ENCODE measurements at places on chromosomes 12 and 14.
A peak's percentile ranks its signal among the peaks of the same experiment; 100 is the strongest.

GRCh38 chr14:76756371-76756750 lies 4.9 kb upstream of the VASH1 start:
- DNase-seq, result no peak

GRCh38 chr14:104510794-104511611 lies 68.6 kb upstream of the C14orf180 start:
- DNase-seq, result no peak

DNA sequence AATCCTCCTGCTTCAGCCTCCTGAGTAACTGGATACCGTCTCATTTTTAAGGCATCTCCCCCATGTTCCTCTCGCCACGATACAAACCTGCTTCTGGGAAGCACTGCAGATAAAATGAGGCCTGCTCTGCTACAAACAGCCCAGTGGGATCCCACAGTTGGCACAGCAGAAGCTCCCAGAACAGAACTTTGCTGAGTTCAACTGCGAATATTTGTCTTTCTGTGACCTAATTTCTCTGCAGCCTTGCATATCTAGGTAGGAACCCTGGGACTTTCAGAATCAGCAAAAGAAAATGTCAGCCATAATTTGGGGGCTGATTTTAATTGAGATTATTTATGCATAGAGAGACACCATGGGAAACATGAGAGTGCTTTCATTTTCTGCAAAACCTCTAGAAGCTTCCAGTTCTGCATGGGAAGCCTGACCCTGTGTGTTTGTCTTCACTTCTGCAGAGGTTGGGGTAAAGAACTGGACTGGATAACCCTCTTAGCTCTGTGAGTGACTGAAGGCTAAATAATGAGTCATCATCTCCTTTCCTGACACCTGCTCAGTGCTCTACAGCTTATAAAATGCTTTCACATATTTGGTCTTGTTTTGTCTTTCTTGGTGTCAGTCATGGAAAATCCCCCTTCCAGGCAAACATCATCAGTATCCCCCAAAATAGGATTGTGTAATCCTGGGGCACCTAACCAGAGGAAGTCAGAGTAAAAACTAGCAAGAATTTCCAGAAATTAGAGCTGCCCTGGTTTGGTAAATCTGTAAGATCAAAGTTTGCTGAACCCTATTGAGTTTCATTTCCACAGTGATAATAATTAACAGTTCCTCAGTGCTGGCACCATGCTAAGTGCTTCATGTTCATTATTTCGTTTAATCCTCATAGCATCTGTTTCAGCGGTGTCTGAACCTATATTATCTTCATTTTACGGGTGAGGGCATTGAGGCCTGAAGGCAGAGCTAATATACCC lies 185.8 kb downstream of the SLC15A4 start:
- DNase-seq, result no peak

GRCh38 chr12:94260717-94261116 lies 112.3 kb downstream of the PLXNC1 start:
- no peak for DNase-seq

DNA sequence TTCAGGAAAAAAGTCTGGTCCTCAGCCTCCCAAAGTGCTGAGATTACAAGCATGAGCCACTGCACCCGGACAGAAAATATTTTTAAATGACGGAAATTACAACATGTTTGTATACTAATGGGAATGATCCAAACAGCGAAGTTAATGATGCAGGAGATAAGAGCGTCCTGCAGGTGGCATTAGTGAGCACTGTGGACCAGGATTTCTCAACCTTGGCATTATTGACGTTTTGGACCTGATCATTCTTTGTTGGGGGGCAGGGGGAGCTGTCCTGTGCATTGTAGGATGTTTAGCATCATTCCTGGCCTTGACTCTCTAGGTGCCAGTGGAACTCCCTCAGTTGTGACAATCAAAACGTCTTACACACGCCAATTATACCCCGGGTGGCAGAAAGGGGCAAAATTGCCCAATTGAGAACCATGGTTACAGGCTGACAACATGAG lies 34.1 kb downstream of the SCFD1 start:
- no peak for DNase-seq

- no peak for DNase-seq
Observed at GRCh38 chr12:10705655-10706054, 17.5 kb downstream of the YBX3 start.

DNA sequence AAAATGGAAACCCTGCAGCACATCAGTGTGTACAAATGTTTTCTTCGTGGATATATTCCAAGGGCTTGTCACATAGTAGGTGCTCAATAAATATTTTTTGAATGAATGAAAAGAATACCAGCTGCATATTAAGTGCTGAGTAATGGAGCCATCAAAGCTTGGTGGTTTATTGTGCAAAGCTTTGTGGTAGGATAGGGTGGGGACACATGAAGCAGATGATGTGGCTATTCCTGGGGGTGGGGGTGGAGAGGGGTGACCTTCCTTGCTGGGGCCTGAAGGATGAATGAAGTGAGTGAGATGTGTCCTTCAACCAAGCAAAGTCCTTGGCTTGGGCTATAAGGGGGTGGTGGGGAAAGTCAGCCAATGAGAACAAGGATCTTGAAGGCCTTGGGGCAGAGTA lies 4.3 kb upstream of the KRT81 start:
- no peak for DNase-seq

GRCh38 chr14:92793709-92794546 lies at the start of gene GOLGA5:
GOLGA5 (plus strand) TSS chr14:92794305; CDS start chr14:92797438, 3,133 bp downstream.
- DNase-seq, result peak; percentile 89

DNA sequence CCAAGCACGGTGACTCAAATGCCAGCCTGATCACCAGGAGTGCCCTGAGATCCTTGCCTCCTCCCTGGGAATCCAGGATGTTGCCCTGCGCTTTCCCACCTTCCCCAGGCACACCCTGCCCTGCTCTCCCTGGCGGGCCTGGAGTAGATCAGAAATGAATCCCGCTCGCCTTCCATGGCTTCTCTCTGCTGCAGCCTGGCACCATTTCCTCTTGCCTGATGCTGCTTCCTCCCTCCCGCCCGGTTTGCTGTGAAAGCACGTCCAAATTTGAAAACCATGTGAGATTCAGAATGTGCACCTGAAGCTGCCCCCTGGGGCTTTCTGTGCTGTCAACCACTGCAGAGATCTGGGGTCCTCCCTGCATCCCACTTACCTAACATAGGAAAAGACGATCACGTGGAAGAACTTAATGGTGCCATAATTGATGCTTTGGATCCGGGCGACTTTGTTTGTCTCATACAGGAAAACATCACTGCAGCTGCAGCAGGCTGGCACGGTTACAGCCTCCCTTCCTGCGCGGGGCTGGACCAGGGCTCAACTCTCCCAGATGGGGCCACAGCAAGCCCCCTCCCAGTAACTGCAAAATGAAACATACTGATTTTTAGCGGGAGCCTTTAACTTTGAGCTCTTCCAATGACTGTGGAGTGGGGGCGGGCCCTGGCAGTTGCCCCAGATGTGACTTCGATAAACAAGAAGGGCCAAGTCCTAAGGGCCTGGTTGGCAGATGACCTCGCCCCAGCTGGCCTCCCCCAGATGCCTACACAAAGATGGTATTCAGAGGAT lies 24.9 kb upstream of the C12orf76 start:
- DNase-seq, result no peak

DNA sequence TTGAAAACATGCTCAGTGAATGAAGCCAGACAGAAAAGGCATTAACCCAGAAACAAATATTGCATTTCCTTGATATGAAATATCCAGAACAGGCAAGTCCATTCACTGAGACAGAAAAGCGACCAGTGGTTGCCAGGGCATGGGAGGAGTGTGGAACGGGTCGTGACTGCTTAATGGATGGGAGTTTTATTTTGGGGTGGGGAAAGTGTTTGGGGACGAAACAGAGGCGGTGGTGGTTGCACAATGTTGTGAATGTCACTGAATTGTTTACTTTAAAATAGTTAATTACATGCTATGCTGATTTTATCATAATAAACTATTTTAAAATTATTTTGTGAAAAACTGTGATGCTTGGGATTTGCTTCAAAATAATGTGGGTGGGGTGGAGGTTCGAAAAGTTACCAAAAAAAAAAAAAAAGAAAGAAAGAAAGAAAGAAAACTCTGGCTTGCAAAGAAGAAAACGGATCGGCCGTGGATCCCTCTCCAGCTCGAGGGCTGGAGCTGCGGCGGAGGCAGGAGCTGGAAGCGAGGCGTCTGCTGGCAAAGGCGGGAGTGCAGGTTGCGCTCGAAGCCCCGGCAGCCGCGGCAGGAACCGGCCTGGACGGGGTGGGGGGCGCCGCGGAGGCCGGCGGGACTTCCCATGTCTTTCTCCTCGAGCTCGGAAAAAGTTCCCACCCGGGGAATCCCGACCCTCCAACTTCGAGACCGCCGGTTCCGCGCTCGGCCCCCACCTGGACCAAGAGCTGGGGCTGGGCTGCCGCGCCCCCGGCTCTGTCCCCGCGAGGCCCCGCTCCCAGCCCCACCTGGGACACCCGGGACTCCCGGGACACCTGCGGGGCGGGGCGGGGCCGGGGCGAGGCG lies 524 bp upstream of the P2RX2 start:
- no peak for DNase-seq

DNA sequence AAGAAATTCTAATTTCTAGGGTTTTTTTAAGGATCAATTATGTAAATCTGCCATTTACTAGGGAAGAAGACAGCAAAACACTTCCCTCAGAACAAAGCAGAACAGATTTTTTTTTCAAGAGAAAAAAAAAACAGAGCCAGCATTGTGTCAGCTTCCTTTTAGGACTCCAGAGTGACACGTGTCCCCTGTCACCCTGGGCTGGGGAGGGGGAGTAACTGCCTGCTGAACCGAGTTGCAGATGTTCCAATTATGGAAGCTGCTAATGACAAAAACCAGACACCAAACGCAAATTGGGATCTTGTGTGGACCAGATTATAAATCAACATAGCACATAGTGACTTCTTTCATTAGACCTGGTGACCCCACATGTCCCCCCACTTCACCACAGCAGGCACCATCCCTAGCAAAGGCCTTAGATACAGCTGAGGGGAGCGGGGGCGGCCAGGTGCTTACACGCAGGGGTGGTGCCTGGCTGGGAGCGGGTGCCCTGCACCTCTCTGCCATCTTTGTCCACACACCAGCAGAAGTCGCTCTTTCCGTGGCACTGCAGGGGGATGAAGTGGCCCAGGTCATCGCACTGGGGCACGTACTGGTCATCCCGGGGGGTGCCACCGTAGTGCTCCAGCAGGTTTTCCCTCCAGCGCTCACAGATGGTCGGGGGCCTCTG lies 25.4 kb downstream of the RTRAF start:
- DNase-seq, result no peak

GRCh38 chr12:73413051-73413450 lies 1124.6 kb upstream of the ATXN7L3B start:
- no peak for DNase-seq

GRCh38 chr12:106747973-106748436 lies 26.5 kb upstream of the RIC8B start:
- no peak for DNase-seq

DNA sequence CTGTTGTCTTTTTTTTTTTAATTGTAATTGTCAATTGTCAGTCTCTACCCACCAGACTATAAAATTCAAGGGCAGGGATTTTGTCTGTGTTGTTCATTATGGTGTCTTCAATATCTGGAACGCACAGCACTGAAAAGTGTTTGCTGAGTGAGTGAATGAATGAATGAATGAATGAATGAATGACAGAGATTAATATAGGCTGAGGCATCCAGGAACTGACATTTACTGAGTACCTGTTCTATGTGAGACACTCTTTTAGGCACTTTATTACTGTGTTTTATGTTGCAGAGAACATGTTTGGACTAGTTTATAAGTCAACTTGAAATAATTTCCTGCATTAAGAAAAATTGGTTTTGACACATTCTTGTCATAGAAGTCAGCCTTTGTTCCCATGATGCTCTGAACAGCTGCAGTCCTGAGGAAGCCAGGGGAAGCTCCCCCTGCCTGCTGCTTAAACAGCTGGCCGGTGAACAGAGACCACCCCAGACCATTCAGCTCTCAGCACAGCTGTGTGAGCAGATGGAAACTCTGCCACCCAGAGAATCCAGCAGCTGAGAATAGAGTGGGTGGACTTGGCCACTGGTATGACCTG lies 160.7 kb upstream of the CCND2 start:
- no peak for DNase-seq

GRCh38 chr12:1807087-1807860 lies 13.1 kb upstream of the LRTM2 start:
- DNase-seq, result no peak

- no peak for DNase-seq
Observed at GRCh38 chr12:69906411-69907216, 81.6 kb downstream of the MYRFL start.

DNA sequence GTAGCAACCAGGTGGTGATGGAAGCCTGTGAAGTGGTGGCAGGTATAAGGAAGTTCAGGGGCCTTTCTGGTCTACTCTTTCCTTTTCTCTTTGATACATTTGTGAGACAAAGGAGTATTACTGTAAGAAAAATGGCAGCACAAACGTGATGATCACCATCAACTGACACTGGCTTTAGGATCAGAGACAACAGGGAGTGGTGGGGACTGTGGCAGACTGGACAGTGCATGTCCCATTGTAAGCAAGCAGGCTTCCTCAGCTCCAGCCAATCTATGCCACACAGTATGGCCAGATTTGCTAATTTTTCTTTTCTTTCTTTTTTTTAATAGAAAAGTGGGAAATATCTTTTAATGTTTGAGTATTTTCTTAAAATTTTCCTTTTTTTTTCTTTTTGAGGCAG lies 19.0 kb upstream of the IFT81 start:
- DNase-seq, result no peak

DNA sequence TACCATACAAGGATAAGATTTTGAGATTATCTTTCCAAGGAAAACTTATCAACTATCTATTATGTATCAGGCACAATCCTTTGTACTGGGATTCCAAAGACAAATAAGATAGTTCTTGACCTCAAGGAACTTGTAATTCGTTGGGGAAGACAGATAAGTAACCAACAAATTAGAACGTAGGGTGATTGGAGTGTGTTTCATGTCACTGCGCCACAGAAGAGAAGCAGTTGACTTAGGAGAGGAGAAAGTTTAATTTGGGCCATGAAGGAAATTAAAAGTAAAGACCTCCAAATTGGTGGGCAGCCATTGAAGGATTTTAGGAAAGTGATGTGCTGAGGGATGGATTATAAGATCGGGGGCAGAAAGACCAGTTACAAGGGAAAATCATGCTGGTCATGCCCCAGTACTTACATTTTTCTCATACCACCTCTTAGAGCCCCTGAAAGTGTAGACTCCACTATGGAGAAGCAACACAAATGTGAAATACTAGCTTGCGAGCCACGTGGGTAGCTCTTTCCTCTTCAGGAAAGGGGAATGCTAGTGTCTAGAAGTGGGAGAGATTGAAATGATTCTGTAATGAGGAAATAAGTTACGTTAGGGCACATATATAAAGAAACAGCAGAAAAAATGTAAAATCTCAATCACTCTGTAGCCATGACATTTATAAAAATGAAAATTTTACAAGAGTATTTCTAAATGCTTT lies 148.7 kb downstream of the ETV6 start:
- DNase-seq, result no peak

DNA sequence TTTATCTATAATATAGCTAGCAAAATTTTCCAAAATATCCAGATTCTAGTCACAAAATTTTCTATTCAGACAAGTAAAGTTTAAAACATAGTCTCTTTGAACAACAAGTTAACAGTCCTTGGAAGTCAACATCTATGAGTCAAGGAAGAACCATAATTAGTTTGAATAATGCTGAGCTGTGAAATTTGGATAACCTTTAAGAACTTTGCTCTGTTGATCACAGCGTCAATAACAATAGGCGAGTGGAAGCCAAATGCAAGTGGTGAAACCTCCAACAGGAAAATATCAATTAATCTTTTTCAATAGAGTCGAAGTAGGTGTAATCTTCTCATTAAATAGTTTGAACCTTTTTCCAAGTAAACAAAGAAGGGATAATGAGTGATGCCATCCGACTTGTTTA lies 466.6 kb downstream of the FOXG1 start:
- no peak for DNase-seq
